ENCODE measurements at places on chromosomes 6 and 20. TPM values are rescaled to one million over a fixed set of nuclear protein-coding genes. Genes with fewer than 3 reads are reported as not detected.
A peak's percentile ranks its signal among the peaks of the same experiment; 100 is the strongest.

RAB44 gene
- total RNA-seq, result 0.27 TPM

GPR63 gene
- 0.49 TPM for total RNA-seq

LGSN gene
- total RNA-seq, result not detected

- DNase-seq, result peak; percentile 95
Measured at GRCh38 chr6:2634139-2634964, 116.4 kb downstream of the MYLK4 start.

CGA gene
- not detected for total RNA-seq

DNA sequence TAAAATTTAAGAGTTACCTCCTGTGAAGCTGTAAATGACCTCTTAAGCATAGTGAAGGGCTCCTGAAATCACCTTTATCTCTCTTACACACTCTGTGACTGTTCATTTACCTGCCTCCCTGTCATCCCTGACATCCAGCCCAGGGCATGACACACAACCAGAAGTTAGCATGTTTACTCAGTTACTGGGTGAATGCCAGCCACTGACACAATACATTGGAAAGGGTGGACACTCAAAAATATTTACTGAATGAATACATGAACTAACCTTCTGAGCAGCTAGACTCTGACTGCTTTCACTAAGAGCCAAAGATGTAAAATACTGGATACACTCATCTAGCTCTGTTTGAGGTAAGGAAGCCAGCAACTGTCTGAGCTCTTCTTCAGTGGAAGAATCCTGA lies 25.3 kb downstream of the SERAC1 start:
- DNase-seq, result no peak

DNA sequence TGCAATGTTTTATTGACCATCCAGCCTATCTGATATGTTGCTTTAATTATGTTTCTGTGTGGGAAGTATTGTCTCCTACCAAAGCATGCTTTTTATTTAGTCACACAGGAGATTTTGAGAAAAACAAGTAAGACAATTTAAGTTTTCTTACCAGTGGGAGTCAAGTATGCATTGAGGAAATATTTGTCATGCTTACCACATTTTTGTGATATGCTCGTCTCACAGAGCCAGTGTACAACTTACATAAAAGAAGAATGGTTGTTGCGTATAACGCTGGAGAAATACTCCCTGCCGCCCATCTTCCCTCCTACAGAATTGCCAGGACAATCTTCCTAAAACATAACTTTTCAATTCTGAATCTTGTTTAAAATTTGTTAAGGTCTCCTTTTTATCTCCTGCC lies 37.1 kb upstream of the FILIP1 start:
- no peak for DNase-seq

- DNase-seq, result no peak
Measured at GRCh38 chr6:147909640-147910039, 401.1 kb downstream of the SAMD5 start.
